ENCODE measurements at places on chromosomes 13 and 19.

- no peak for DNase-seq
Observed at GRCh38 chr19:6925386-6925785, 38.0 kb downstream of the ADGRE1 start.

GRCh38 chr19:6035026-6035425, 57.1 kb upstream of the RANBP3 start:
- no peak for DNase-seq

- DNase-seq = no peak
Observed at GRCh38 chr13:94112731-94113130, 366.8 kb downstream of the DCT start.

GRCh38 chr19:35029737-35030256, 473 bp upstream of the SCN1B start:
- no peak for DNase-seq

DNA sequence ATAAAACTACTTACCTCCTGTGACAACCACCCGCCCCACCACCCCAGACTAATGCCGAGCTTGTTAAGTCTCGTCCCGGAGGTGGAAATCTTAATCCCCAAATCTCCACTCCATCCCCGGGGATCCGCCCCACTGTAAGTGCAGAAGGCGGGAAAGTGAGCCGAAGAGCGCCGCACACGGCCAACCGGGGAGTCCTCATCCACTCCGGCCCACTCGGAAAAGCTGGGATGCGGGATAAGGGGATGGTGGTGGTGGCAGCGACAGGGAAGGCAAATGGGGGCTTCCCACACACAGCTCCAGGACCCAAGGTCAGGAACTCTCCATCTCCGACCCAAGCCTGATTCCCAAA, 621 bp downstream of the FBL start:
- DNase-seq = peak; percentile 25

DNA sequence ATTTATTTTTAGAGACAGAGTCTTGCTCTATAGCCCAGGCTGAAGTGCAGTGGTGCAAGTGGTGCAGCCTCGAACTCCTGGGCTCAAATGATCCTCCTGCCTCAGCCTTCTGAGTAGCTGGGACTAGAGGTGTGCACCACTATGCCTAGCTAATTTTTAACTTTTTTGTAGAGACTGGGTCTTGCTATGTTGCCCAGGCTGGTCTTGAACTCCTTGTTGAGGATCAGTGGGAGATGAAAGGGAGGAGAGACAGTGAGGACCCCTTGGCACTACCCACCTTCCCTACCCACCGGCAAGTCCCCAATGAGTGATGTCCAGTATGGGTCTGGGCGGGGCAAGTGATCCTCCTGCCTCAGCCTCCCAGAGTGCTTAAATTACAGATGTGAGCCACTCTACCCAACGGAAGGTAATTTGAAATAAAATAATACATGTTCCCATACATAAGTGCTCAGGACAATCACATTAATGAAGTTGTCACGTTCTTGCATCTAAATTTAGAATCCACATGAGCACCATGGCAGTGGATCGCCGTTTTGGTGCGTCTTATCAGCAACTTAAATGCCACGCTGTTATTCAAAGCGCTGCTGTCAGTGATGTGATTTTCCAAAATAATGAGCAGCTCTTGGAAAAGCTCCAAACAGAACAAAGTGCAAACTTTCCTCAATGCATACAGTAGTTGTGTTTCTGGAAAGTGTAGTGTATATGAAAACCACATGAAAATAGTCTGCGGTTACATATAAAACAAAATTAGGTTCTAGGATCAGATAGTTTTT, 5.9 kb upstream of the ARL11 start:
- no peak for DNase-seq

DNA sequence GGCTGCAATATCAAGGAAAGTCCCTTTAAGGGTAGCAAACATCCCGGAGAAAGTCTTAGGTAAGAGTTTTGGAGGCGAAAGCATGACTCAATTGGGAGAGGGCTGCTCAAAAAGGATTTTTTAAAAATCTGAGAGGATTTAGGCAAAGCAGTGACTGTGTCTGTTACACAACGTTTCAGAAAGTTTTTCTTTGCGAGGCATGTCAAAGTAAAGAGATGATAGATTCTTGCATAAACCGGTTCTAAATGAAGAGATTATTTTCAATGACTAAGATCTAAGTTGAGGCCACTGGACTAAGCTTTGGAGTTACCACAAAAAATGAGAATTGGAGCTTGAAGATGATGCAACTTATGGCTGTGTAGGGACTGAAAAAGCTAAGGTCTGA, 43.7 kb upstream of the ENOX1 start:
- DNase-seq = no peak
